Activated naive CD4-positive, alpha-beta T cell treated with anti-CD3 and anti-CD28 coated beads, Interleukin-2, amount 50 U/mL, for 72 hours (primary cell): ENCODE measurements at places on chromosomes 7 and 10.

DNA sequence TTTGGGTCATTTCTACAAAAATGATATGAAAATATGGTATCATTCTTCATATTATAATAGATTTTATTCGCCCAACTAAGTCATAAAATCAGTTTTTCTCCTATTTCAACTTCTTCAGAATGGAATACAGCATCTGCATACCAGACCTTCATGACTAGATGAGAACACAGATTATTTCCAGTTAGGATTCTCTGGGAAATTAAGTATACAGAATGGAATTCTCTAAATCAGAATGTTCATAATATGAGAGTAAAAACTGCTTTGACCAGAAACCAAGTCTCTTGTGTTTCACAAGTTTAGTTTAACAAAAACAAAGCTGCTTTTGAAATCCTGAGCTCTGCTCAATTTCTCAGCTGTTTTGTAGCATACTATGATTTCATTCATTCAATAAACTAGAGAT, 160.3 kb upstream of the SEMA3A start:
- DNase-seq, result no peak

GRCh38 chr10:7546385-7546967, 120.3 kb downstream of the ITIH5 start:
- DNase-seq, result no peak

GRCh38 chr7:3957472-3958108, 656.5 kb downstream of the SDK1 start:
- no peak for DNase-seq

GRCh38 chr10:95478935-95479334, 82.2 kb downstream of the SORBS1 start:
- no peak for DNase-seq

DNA sequence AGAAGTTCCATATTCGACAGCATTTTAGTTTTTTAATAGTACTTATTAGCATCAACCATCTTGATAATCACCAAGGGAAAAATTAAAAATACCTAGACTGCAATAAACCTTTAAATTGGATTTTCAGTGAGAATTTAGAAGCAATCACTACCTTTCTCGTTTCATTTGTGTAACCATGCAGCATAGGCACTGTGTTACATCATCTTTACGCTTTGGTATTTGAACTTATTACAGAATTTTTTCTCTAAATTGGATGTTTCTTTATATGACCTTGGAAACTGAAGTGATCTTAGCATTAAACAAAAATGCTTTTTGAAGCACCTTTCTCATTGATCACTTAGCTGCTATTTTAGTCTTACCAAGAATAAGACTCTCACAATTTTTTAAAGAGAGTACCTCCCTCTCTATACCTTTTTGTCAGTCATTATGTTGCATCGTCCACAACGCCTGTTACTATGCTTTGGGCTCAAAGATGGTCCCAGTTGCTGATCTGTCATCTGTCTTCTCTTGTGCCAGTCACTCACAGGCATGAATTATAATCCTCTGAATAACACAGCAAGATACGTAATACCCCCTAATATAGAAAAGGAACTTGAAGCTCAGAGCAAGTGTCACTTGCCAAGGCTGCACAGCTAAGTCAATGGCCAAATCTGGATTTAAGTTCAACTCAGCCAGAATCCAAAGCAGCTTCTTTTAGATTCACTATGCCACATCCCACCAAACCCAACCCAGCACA, 19.6 kb upstream of the ASCC1 start:
- DNase-seq, result no peak
